ENCODE measurements at places on chromosomes 5 and 9.

- no peak for DNase-seq
These were observed 205.5 kb downstream of the TMC1 start for GRCh38 chr9:72726947-72727346.

DNA sequence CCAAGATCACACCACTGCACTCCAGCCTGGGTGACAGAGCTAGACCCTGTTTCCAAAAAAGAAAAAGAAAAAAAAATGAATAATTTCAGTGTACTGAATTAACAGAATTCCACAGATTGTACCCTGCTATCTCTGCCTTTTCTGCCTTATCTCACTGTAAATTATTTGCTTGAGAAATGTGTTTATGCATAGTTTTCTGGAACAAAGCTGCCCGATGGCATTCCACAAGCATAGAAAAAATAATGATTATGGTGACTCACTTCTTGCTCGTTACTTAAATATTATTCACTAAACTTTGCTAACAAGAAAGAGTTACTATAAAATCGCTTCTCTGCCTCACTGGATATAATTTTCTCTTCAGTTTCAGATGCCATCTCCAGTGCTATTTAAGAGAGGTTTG, 88.7 kb upstream of the FAM169A start:
- no peak for DNase-seq

DNA sequence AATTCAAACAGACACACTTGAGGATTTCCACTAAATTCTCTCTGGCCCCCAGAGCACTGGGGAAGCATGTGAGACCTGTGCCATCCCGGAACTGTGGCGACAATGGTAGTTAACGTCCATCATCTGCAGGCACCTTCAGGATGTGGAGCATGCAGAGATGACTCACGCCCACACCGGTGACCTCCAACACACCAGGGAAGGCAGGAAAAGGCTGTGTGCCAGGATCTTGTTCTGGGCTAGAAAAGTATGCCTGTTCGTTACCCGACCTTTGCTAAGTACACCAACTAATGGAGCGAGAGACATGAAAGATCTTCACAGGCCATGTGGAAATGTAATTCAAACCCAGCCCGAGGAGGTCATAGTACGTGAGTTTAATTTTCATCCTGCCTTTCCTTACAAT, 208.8 kb downstream of the MELK start:
- no peak for DNase-seq

DNA sequence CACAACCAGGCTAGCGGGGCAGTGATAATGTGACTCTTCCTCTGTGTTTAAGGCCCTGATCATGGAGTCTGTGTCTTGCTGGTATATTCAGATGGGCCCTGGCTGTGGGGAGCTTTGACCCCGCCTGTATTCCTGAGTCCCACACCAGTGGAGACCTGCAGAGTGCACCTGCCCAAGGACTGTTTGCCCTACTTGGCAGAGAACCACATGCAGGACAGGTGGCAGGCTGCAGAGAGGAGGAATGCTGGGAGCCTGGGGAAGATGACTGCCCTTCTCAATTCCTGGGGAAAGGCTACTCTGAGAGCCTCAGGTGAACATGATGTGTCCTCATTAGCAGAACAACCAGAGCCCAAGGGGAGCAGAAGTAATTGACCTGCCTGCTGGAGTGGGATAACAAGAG, 36.2 kb downstream of the IARS1 start:
- no peak for DNase-seq

GRCh38 chr9:94507531-94508258, 47.2 kb upstream of the PCAT7 start:
- DNase-seq = no peak

GRCh38 chr9:127652733-127653132, 40.7 kb downstream of the STXBP1 start:
- no peak for DNase-seq

GRCh38 chr5:61974680-61975079, 331.3 kb upstream of the KIF2A start:
- DNase-seq = no peak

DNA sequence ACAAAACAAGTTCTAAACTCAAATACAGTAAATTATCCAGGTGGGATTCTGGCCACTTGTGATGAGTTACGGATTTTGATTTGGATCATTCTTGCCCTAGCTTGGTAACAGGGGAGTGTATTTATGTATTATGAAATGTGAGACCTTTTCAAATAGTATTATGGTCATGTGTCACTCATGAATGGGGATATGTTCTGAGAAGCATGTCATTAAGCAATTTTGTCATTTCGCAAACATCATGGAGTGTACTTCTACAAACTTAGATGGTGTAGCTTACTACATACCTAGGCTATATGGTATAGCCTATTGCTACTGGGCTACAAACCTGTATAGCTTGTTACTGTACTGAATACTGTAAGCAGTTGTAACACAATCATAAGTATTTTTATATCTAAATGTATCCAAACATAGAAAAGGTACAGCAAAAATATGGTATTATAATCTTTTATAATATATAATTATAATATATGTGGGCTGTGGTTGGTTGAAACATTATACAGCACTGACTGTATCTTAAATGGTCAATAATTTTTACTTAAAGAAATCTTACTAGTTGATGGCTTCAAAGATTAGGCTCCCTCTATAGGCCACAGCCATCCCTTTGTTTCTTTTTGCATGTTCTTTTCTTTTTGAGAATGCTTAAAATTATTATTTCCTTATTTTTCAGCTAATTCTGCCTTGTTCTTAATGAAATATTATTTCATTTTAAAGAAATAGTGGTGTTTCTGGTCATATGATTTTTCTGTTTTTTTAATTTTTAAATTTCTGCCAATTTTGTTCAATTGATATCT, 128.4 kb downstream of the MAST4 start:
- DNase-seq = no peak

- DNase-seq = no peak
These were observed 38.7 kb downstream of the CXXC5 start for GRCh38 chr5:139686706-139687441.

DNA sequence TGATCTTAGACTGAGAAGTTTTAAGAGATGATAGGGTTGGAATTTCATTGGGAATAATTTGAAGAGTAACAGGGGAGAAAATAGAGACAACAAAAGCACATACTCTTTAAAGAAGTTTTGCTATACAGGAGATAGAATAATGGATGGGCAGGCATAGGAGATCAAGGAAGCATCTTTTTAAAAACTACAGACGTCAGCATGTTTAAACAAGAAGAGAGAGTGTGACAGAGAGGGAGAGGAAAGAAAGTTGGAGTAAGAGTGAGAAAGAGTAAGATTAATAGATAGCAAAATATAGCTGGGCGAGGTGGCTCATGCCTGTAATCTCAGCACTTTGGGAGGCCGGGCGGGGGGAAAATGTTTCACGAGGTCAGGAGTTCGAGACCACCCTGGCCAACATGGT, 5.3 kb upstream of the LVRN start:
- DNase-seq = no peak

DNA sequence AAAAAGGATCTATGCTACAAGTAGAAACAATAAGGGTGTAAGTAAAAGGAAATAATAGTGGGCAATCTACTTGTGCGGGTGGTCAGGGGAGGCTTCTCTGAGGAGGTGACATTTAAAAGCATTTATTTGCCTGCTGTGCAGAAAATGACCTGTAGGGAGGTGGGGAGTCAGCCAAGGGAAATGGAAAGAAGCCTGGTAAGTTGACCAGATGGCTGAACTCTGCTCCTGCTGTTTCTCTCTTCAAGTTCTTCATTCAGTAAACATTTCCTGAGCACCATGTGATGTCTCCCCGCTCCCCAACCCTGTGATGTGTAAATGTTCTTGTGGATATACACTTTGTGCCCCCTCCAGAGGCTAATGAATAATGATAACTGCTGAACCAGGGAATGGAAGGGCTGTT, 9.9 kb upstream of the SPIN1 start:
- DNase-seq = no peak

- peak; percentile 31 for DNase-seq
These were observed 668 bp downstream of the ETF1 start for GRCh38 chr5:138542180-138542955.

GRCh38 chr5:91864962-91865361, 481.8 kb upstream of the ARRDC3 start:
- DNase-seq = no peak

DNA sequence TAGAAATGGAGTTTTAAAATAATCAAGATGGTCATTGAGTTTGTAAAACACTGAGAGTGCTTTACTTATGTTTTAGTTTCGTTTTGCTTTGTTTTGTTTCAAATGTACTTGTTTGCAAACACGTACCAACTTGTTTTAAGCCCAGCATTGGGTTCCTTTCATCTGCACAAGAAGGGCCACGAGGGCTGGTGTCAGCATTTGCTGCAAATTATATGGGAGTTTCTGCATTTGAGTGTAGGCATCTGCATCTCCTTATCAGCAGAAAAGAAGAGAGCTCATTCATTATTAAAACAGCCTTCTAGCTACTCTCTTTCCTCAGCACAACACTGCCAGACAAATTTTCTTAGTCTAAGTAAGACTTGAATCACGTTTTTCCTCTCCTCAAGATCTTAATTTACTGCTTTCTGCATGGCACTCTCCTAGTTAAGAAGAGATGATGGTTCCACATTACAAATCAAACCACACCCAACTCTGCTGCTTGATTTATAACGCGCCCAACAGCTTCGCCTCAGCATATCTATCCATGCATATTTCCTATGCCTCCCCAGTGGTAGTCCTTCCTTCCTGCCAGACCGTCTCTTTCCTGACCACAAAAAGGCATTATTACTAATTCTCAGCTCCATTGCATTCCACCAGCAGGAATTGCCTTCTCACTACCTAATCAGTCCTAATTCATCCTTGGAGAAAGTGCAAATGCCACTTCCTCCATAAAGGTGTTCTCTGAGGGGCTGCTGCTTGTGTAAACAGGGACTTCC, 95.2 kb upstream of the CAST start:
- DNase-seq = no peak

DNA sequence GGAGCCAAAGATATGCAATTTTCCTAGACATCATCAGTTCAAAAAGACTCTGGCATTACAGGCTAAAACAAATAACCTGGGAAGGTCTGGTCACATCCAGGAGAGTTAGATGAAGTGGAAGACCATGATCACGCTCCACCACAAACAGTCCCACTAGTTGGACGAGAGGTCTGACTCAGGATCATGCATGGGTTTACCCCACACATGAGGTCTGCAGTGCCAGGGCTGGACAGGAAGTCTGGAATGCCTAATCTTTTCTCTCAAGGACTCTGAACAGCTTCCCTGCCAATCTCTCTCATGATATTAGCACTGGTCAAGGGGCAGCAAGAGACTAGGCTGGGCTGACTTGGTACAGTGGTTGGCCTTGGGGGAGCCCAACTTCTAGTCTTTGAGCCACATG, 7.1 kb downstream of the PRUNE2 start:
- DNase-seq = no peak

DNA sequence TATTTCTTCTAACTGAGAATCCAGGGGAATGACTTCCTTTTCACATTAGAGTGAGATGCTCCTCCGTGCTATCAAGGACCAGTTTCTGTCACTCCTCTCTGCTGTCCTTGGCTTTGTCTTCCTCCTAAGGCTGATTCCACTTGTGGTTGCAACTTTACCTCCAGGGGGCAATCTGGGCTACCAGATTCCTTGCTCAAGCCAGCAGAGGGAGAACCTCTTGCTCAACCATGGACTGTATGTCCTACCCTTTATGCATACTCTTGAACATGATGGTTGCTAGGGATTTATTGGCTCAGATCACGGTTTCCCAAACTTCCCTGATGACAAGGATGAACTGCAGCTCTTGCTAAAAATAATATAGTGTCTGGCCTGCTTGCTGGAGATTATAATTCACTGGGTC, 24.0 kb downstream of the NNT start:
- no peak for DNase-seq

GRCh38 chr9:129275626-129276247, 97.7 kb upstream of the IER5L start:
- DNase-seq = no peak

DNA sequence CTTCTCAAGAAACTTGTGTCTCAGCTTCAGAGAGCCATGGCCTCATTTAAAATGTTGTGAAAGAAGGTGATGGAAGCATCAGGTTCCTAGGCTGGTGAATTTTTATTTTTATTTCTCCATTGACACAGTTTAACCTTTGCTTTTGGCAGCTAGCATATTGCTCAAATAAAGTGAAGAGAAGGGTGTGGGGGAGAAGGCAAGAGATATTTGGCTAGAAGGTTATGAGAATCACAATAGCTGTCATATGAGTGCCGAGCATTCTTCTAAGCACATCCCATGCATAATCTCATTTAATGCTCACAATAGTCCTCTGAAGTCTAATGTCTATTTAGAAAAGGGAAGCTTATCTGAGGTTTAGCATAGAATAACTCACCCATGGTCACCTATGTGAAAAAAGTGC, 43.1 kb downstream of the GRIA1 start:
- no peak for DNase-seq

Measured in activated gamma-delta T cell (primary cell).